ENCODE measurements at places on chromosomes 16 and 17.

- peak; percentile 19 for DNase-seq
Measured at GRCh38 chr17:28878981-28879380, 18.6 kb downstream of the FLOT2 start.

DNA sequence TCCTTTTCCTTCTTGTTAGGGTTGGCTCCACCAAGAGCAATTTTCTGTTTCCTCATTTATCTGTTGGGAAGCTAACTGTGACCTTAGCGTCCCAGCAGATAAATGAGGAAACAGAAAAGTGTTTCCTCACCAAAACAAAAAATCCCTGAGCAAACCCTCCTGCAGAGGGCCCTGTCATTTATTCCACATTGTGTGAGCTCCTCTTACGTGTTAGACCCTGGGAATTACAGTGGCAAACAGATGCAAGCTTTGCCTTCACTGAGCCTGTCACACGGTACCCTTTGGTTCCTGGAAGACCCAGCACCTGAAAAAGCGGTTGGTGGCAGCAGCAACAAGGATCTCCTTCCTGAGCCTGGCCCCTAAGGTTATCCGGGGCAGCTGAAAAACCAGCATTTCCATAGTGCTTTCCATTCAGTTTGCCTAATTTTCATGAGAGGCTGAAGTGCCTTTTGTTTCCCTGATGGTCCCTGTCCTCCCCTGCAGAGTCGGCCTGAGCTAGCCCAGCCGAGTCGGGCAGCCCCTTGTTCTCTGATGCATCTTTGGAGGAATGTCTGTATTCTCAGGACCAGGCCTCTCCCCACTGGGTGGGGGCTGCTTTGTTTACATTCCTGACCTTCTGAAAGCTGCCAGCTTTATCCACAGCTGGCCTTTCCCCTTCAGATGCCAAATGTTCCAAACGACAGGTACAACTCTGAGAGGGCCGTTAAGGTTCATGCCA lies 34.7 kb downstream of the YPEL2 start:
- peak; percentile 36 for DNase-seq

DNA sequence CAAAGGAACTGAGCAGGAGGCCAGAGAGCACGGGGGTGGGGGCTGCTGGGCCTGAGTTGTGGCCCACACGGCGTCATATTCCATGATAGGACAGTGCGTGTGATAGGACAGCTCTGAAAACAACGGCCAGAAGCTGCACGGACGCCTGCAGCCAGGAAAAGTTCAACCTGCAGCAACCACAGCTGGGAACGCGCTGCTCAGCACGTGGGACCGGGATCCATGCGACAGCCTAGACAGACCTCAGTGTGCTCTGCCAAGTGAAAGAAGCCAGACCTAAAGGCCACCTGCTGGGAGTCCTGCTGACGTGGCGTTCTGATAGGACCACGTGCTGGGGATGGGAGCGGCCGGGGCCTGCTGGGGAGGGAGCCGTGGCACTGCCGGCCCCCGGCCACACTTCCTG lies 21.6 kb downstream of the CTU2 start:
- no peak for DNase-seq

DNA sequence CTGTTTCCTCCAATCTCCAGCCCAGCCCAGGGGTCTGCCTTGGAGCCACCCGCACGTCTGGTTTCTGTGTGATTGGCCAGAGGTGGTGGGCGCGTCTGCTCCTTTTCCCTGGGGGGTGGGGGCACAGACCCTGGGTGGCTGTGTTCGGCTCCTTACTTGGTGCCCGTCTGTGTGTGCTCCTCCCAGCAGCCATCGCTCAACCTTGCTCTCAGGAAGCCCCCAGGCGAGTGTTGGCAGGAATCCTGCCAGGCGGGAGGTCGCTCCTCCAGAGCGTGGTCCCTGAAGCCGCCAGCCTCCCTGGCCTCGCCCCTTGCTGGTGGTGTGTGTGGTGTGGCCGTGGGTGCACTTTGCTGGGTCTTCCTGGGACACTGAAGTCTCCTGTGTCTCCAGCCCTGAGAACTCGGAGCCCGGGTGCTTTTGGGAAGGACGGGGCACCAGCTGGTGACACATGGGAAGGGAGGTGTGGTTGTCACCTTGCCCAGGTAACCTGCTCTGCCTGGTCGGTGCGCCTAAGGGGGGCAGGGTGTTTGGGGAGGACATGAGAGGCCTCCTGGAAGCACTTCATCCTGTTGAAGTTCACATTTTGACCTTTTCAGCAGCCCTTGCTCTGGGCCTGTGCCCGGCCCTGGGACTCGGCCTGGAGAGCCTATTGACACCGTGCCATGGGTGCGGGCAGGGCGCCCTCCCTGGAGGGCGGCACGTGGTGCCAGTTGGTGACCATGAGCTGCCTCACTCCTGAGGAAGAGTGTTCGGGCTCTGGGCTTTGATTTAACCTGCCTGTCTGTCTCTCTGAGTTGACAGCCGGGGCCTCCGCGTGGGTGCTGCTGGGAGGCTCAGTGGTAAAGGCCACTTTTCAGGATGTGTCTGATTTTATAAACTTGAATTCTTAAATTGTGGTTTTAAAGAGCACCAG lies 49.0 kb upstream of the ZNF750 start:
- no peak for DNase-seq

GRCh38 chr16:12542818-12543699 lies 260.6 kb downstream of the CPPED1 start:
- no peak for DNase-seq

GRCh38 chr17:51346218-51346982 lies 86.1 kb downstream of the UTP18 start:
- DNase-seq = no peak

DNA sequence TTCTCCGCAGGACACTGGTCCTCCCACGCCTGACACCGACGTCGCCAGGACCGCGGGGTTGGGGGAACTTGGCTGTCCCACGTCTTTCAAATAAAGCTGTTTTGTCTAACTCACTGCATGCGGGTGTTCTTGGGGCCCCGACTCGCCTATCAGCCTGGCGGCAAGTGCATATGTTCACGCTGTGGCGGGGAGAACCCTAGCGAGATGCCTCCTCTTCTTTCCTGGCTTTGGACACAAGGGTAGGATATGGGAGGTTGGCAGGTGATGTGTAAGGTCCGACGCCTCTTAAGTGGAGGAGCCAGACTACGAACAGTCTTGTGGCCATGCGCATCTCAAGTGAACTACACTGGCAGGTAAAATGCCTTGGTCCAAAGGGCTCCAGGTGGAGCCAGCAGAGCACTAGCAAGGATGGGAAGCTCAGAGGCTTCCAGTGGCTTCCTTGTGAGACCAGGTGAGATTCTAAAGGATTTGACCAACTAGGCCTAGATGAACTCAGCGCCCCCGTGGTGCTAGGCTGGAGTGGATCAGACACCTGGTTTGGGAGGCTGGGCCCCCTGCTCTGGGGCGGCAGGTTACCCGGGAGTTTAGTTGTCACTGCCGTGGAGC lies 873 bp upstream of the RPS2 start:
- no peak for DNase-seq

DNA sequence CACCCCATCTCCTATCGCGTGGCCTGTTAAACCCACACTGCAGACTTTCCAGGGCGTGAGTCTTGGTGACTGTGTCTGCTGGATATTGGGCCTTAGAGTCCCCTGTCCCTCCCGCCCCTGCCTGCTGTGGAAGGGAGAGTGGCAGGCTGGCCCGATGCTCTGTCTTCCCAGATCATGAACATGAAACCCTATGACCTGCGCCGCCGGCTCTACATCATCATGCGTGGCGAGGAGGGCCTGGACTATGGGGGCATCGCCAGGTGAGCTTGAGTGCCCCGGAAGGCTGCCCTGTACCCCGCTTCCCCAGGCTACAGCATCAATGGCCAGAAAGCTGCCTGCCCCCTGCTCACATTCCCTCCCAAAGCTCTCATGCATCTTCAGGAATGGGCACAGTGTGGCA lies 19.5 kb upstream of the CLEC18A start:
- DNase-seq = no peak

- no peak for DNase-seq
Measured at GRCh38 chr16:67082891-67083290, 26.9 kb upstream of the PHAF1 start.

DNA sequence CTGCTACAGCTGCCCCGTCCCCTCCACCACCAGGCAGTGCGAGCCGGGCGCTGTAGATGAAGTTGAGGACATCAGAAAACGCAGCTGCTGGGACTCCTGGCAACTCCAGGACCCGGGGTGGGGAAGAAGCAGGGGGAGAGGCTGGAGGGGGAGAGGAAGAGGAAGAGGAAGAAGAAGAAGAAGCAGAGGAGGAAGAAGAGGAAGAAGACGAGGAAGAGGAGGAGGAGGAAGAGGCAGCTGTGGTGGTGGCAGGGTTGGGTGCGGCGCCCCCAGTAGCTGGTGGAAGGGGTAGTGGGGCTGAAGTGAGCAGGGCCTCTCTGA lies 13.2 kb downstream of the ZBTB4 start:
- DNase-seq = no peak

GRCh38 chr17:7014995-7015958 lies 2.9 kb downstream of the RNASEK start:
- no peak for DNase-seq

DNA sequence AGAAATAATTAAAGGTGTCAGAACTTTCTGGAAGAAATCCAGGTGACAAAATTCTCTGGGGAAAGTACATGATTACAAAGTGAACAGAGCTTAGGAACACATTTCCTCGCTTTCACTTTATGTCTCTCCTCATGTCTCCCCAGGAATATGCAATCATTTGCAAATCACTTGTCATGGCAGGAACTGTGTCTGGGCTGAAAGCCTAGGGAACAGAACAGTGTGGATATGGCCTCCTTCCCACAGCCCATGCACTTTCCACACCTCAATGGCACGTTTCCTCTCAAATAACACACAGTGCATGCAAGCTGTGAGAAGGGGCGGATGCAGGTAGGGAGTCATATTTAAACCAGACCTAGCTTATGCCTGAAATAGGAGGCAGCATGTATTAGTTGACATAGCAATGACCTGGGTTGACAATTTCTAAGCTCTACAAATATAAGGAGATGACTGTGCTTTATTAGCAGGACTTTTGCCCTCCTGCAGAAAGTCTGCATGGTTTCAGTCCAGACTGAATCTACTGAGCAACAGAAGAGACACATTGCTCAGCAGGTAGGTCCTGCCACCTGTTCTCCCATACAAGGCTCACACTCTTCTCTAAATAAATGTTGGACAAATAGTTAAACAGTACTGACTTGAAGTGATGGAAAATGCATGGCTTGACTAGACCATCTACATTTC lies 236.0 kb upstream of the ELAC2 start:
- no peak for DNase-seq

- no peak for DNase-seq
Measured at GRCh38 chr17:61547113-61547512, 43.9 kb downstream of the NACA2 start.

- no peak for DNase-seq
Measured at GRCh38 chr16:31347445-31347844, 7.5 kb upstream of the ITGAX start.

Measured in NCI-H2081 (cell line).